Esophagus squamous epithelium (tissue), 5 donors: ENCODE measurements at places on chromosomes 6 and 20.

DNA sequence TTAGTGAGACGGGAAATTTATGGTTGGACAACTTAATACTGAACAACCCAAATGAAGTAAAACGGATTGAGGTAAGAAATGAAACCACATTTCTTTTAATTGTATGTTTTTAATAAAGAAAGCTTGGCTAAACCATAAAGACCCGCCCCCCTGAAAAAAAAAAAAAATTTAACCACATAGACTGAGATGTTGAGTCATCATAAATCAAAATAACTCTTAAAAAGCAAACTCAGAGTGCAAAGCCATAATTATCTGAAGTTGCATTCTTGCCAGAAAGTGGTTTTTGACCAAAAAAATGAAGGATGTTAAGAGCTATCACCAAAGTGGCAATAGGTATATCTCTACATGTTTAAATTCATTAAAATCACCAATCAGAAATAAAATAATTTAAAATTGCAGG lies 101.8 kb upstream of the COL21A1 start:
- no peak for DNase-seq

DNA sequence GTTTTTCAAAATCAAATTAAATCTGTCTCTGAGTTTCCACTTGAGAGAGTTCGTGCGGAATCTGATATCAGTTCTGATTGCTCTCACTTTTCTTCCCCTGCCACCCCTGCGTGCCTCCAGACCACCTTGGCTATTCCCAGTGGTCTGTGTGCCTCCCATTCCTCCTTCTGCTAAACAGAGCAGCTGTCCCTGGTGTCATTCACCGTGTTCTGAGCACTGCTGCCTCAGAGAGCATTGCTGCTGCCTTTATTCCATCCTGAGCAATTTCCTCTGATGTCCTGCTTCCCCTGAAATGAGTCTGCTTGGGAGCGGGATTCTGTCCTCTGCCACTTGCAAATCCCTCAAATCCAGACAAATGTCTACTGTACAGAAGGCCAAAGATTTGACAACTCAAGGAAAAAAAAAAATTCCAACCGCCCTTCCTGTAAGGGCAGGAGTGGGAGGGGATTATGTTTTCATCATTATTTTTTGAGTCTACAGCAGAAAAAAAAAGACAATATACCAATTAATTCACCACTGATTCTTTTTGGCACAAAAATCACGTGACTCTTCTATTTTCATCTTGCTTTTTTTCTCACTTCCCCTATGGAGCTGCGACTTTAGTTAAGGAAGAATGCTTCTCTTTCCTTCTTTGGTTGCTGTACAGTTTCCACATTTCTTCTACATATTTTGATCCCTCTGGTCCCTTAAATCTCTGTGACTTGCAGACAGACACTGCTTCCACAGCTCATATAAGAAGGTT lies 833.0 kb downstream of the EPHA7 start:
- no peak for DNase-seq

DNA sequence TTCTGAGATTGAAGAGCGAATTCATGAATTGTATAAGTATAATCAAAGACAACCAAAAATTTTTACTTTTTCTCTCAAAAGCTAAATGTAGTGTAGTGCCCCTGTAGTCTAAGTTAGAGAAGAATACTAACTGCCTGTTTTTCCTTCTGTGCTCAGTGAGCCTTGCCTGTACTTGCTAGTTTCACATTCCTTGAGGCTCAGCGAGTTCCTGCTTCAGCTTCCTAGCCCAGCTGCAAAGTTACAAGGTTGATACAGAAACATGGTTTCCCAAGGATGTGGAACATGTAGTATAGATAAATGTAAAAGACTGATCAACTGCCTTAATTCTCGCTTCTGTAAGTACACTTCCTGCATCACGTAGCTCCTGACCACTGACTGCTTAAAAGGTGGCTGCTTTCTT lies 33.1 kb upstream of the SEC63 start:
- DNase-seq: no peak

GRCh38 chr6:108434222-108434621 lies 126.5 kb upstream of the FOXO3 start:
- DNase-seq: no peak

GRCh38 chr6:159720708-159721107 lies 6.6 kb upstream of the WTAP start:
- no peak for DNase-seq

GRCh38 chr6:157766901-157767774 lies 55.9 kb upstream of the SNX9 start:
- DNase-seq: no peak

DNA sequence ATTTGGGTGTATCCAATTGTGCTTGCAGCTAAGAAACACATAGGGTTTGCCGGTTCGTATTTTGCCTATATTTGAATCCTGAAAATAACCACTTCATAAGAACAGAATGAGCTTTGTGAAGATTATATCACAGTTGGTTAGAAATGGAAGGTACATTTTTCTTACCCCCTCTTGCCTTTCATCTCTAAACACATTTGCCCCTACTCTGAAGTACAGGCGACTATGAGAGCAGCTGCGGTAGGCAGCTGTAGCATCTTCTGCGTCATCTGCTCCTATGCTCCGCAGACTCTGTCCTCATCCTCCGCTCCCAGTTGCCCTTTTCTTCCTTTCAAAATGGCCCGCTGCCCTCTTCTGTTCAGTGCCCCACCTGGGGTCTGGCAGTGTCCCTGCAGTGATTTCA lies 47.6 kb upstream of the REV3L start:
- DNase-seq: no peak

DNA sequence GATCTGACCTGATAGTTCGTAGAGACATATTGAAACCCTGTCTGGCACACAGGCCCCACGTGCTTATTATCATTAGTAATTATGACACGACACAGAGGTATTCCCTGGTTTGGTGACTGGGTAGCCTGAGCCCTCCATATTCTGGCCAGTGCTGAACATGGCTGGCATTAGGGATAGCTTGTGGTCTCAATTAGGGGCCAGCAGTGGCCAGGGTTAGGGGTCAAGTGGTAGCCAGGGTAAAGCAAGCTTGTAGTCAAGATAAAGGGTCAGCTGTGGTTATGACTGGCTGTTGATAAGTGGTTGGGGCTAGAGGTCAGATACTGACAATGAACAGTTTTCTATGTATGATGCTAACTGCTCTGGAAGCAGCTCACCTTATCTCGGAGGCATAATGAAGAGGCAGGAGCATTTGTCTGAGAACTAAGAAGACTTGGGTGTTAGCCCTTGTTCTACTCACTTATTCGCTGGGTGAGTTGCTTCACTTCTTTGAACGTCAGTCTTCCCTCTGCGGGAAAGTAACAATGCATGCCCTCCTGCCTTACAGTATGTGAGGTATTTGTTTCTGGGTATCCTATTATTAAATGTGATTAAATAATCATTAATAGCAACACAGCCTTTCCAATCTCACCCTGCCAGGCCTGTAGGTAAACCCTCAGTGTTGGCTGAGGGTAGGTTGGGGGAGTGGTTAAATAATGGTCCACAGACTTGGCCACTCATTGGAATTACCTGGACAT lies 66.7 kb downstream of the VEGFA start:
- no peak for DNase-seq

DNA sequence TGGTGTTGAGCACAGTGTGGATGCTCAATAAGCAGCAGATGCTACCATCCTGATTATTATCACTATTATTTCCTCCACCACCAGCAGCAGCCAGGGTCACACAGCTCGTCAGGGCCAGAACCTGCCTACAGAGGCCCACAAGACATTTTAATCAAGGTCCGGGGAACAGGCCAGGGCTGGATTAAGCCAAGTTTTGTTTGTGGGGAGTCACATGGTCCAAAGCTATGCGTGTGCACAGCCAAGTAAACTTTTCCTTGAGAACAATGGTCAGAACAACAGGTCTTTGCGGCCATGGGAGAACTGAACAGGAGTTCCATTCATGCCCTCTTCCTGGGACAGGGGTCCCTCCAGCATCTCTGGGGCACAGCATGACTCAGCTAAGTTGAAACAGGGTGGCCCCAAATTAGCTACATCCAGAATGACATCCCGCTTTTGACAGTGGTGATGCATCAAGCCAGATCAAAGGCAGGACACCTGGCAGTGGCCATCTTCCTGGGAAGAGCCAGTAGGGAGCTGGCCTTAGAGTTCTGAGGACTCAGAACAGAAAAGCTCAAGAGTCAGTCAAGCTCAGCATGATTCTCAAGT lies 11.7 kb downstream of the SNTA1 start:
- no peak for DNase-seq

GRCh38 chr20:41526327-41526726 lies 91.8 kb downstream of the CHD6 start:
- no peak for DNase-seq

GRCh38 chr6:25713824-25714223 lies 40.7 kb upstream of the SLC17A4 start:
- no peak for DNase-seq

DNA sequence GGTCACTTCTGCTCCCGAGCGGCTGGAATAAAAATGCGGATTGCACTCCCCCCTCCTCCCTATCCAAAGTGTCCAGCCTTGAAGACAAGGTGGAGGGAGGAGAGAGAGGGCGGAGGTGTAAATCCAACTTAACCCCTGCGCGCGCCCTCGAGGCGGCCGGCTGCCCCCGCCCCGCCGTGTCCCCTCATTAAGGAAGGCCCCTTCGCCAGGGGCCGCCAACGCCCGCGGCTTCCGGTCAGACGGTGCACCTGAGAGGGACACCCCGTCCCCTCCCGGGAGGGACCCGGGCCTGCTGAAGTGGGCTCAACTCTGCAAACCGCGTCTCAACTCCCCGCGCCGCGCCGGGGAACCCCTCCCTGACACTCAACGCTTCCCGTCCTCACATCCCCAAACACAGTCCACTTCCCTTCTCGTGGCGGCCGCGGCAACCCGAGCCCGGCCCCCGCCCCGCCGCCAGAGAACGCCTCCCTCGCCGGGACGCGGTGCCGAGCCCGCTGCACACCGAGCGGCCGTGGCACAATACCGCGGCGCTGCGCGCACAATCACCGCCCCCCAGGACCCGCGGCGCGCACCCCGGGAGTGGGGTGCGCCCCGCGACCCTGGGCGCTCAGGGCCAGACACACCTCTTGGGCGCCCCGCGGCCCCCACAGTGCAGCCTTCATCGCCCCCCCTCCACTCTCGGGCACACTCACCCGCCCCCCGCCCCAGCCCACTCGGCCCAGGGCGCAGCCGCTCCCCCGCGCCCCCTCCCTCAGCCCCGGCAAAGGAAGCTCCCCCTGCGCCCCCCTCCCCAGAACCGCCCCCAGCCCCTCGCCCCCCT lies 102.5 kb downstream of the NOL4L start:
- no peak for DNase-seq

DNA sequence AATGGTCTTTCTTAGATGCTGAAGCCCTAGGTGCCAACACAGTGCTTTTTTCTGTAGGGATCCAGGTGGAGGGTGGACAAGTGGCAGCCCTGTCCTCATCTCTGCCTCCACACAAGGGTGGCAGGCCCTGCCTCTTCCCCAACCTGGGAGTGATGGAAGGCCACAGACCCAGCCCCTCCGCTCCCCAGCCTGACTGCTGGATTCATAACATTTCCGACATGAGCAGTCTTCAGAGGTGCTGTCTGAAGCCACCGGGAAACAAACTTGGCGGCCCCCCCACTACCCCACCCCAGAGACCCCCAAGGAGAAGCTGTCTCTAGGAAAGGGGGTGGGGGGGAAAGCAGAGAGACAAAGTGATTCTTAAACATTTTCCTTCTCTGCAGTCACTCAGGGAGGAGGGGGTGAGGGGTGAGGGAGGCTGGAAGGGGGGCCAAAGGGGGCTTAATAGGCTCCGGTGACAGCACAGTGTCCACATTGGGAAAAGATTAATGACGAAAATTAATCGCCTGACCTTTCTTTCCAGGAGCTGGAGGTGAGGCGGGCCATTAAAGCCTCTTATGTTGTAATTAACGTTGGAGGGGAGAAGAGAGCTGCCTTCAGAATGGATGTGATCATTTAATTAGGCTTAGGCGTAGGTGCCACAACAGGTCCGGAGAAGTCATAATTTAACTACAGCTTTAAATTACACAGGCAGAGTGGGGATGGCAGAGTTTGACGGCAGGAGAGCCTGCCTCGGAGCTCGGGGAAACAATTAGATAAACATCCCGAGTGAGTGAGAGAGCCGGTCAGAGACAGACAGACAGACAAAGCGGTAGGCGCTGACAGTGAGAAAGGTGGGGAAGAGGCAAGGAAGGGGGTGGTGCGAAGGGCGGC lies 76.8 kb upstream of the FOXP4 start:
- DNase-seq: no peak

DNA sequence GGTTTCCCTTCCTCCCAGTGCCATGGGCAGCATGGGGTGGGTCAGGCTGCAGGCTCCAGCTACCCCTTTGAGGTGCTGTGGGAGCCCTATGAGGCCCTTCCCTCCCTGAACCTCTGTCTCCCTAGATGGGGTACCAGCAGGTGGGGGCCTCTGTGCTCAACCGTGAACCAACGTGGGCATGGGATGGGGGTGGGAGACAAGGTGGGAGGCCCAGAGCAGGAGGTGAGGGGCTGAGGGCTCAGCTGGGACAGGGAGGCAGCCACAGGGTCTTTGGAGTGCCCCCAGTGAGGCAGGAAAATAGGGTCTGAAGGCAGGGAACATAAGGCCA lies 33.3 kb downstream of the SUN5 start:
- DNase-seq: no peak

DNA sequence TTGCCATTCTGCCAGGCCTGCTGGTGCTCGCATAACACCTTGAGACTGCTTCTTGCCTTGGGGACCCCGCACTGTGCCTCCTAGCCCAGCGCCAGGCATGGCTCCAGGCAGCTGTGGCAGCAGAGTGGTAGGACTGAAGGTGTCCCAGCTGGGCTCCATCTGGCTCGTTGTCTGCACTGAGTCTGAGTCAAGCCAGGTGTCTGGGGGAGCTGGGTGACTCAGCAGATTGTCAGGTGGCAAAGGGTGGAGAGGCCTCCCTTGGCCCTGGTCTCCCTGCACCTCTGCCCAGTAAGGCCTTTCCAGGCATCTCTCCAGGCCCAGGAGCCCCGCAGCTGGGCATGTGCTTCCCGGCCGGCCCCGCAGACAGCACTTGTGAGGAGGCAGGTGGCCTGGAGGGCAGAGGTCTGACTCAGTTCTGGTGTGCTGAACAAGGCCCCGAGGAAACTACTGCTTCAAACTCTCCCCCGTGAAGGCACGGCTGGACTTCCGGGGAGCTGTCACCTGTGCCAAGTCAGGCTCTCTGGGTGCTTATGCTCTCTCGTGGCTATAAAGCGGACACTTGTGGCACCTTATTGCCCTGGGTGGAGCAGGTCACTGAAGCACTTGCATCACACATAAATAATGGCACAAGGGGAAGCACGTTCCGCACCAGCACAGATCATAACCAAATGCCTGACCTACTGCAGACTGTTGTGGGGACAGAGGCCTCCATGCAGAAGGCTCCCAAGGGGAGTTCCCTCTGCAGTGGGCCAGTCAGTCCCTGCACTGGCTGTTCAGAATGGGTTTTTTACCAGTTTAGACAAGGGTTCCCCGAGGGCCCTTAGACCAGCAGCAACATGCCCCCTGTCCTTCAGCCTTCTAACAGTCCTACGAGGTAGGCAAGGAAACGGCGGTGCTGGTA lies 27.5 kb downstream of the FOXC1 start:
- DNase-seq: no peak

GRCh38 chr6:131460614-131461000 lies 112.4 kb upstream of the ARG1 start:
- no peak for DNase-seq
